Bronchus fibroblast of lung (primary cell): ENCODE measurements at places on chromosomes 1 and 21. TPM values are rescaled to one million over a fixed set of nuclear protein-coding genes. Genes with fewer than 3 reads are reported as not detected.

Gene PODN
- total RNA-seq = 0.30 and 0.84 TPM in 2 replicates

Gene PTPRU
- total RNA-seq = 18.8 and 29.1 TPM in 2 replicates

Gene NTMT2
- total RNA-seq = not detected in 2 replicates

Gene CDA
- 4.2 and 6.5 TPM in 2 replicates for total RNA-seq

Gene LIN28A
- total RNA-seq = not detected in 2 replicates

Gene C8B
- not detected in 2 replicates for total RNA-seq

Gene CFHR3
- total RNA-seq = not detected in 2 replicates

Gene AIM2
- total RNA-seq = not detected in 2 replicates

Gene PRAMEF26
- total RNA-seq = not detected in 2 replicates

Gene KRTAP12-2
- not detected in 2 replicates for total RNA-seq

Gene KDF1
- 0.67 and 1.3 TPM in 2 replicates for total RNA-seq

Gene TSPEAR
- not detected in 2 replicates for total RNA-seq

Gene LYPD8
- not detected in 2 replicates for total RNA-seq

Gene FAM151A
- total RNA-seq = not detected in 2 replicates

Gene ADGRL4
- total RNA-seq = 7.0 and 10.4 TPM in 2 replicates

Gene ZSCAN20
- 3.7 and 4.9 TPM in 2 replicates for total RNA-seq

Gene MYOG
- total RNA-seq = under 0.01 TPM in 1 of 2 replicates, not detected in the other

Gene PLPPR4
- under 0.01 and 0.15 TPM in 2 replicates for total RNA-seq
